ENCODE measurements at places on chromosomes 12 and 14.

DNA sequence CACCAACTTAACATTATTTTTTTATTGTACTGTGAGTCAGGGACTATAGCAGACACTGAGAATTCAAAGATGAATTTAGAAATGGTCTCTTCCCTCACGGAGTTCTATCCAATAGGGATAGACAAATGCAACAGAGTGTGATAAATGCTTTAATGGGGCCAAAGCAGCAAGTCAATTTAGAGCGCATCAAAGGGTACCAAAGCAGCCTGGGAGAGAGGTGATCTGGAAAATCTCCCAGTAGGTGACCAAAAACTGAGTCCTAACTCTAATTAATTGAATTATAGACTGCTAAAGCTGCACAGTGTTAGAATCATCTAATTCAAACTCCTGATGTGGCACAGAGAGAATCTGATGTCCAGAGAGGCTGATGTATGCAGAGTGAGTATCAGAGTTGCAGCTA lies 2.6 kb downstream of the LIN7A start:
- no peak for DNase-seq

DNA sequence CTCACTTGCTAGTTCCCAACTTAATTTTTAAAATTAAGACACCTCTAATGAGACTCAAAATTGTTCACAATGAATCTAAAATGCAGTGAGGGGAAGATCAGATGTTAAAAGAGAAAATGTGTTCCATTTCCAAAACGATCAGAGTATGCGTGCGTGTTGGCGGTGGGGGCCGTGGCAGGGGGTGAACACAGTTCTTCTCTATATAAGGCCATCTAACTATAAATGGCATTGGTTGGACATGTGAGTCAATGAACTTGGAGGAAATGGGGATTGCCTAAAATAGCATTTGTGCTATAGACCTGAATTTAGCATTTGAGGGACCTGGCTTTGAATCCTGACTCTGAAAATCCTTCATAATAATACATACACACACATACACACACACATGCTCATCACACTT lies 149.4 kb downstream of the FOXN3 start:
- no peak for DNase-seq

DNA sequence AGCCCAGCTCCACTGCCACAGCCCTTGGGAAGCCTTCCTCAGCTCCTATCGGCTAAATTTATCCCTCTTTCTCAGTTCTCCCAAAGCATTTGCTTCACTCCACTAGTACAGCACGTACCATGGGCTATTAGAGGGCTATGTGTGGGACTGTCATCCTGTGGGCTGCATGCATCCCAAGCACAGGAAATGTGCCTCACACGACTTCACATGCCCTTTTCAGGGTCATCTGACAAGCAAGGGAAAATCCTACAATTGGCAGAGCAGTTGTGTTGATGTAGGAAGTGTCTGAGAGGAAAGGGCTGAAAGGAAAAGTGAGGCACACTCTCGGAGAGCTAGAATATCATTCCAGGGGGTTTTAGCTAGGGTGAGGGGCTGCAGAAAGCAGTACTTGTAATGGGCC lies 47.6 kb downstream of the NINJ2 start:
- no peak for DNase-seq

DNA sequence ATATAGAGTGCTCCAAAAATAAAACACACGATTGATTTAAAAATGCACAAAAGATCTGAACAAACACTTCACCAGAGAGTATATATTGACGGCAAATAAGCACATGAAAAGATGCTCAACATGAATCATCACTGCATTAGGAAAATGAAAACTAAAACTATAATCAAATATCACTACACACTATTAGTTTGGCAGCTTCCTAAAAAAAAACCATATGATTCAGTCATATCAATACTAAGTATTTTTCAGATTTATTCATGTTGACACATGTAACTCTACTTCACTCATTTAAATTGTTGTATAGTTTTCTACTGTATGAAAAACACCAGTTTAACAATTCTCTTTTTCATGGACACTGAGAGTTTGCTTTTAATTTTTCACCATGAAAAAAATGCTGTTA lies 41.6 kb downstream of the EXOC5 start:
- DNase-seq: no peak

DNA sequence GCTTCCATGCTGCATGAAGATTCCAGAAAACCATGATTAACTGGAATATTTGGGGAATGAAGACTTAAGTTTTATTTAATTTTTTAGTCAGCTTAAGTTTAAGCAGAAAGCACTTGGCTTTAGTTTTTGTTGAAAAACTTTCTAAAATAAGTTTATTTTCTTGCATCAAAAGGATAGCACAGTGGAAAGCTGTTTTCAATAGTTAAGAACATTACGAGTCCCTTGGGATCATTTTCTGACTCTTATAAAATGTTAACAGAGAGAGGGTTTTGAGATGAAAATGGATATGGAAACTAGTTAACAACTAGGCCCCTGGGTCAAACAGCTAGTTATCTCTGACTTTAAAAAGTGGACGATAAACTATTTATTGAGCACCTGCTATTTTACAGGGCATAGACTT lies 181.9 kb upstream of the SLC38A2 start:
- DNase-seq: no peak

DNA sequence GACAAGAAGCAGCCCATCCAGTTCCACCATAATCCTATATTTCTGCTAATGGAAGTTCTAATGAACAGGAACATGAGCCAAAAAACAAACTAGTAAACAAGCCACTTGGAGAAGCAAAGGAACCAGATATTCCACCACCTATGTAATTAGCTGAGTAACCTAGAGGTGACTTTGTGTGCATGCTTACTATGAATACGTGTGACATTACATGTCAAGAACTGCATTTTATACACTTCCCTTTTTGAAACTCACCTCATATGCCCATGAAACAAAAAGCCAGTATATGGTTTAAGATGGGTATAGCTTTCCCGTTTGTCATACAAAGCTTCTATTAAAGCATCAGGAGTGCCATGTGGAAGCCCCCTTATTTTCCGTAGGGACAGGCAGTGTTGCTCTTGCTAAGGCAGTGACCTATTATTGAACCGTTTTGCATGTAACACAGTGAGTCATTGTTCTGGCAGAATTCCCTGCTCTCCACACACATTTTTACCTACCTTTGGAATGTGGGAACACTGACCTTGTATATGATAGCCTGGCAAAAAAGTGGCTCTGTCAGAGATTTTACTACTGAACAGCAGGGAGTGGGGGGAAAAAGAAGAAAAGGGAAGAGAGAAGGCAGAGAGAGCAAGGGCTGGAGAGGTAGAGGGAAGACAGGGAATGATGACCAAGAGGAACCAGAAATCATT lies 34.8 kb upstream of the FRMD6 start:
- no peak for DNase-seq
